ENCODE measurements at places on chromosomes 4 and X.
A peak's percentile ranks its signal among the peaks of the same experiment; 100 is the strongest.

- no peak for DNase-seq
Observed at GRCh38 chrX:3010532-3010931, 4.2 kb downstream of the ARSH start.

GRCh38 chrX:47501226-47502074 lies 18.4 kb upstream of the ZNF41 start:
- no peak for DNase-seq

DNA sequence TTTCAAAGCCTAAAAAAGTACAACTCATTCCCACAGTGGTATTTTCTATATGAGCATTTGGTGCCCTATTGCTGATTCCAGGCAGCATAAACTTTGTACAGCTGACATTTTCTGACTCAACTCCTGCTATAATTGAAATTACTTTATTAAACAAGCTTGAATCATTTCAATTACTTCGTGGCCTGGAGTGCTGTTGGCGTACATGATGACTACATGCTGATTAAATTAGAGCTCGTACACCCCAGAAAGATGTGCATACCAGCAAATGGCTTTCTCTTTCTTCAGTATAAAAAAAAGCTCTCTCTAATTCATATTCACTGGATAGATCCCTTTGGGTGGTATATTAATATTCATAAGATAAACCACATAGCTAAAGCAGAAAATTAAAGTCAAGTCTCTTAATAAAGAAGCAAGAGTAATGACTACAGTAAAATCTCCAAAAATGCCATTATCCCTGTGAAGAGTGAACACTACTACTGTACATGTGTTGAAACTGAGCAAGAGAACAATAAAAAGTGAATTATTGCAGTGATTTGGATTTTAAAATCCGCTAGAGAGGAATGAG lies 245.0 kb upstream of the IGFBP7 start:
- no peak for DNase-seq

DNA sequence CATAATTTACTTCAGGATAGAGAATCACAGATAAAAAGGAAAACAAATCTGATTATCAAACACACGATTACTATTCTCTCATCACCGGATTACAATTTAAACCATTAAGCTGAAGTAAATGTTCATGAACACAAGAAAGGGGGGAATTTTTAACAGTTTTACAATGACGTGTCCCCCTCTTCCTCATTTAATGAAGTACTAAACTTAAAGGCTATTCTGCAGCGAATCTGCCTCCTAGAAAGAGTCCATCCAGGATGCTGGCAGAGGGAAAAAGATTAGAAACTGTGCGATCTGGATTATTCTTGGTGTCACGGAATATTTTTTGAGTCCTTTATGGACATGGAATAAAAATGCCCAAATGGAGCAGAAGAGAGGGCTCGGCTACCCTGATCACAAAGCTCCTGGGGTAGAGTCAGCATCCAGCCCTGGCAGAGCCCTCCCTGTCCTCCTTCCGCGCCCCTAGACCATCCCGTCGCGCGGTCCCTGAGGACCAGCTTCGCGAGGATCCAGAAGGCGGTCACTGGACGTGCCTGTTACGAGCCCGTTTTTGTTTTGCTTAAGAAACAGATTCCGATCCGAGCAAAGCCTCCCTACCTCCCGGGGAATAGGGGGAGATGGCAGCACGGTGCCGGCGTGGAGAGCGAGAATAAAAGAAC lies 1.2 kb downstream of the ELF2 start:
- DNase-seq, result peak; percentile 1

DNA sequence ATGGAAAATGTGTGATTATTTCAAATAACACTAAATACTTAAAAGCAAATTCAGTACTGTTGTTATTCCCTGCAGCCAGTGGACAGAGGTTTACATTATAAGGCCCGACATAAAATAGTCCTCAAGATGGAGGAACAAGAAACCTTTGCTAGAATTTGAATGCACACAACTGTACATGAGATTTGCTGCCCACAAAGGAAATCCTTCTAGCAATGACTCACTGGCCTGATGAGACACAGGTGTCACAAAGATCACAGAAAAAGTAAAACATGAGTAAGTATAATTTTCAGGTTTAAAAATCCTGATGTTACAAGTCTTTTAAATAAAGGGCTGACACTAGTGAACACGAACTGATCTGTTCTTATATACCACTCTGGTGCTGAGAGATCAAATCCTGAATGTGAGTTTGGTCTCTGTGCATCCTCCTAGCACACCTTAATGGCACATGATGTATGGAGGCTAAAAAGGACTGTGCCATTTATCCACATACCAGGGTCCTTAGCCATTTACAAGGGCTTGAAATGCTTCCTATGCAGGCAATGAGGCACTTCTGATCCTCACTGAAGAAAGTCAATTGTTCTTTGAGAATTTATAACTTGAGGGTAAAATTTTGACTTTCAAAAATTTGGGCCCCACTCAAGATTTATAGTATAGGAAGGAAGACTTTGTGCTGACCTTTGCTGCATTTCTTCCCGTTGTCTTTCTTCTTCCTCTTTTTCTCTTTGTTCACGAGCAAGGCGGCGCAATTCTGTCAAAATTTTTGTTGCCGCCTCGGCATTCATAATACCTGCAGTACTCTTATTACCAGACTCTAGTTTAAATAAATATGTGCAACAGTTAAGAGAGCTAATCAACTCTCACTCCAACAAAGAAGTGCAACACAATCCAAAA lies 23.0 kb downstream of the MAP7D3 start:
- DNase-seq, result no peak

GRCh38 chr4:174521800-174522182 lies 497 bp downstream of the HPGD start:
- no peak for DNase-seq

- peak; percentile 13 for DNase-seq
Observed at GRCh38 chr4:168511780-168512489, 15.1 kb downstream of the PALLD start.

GRCh38 chrX:45823536-45823935 lies 622.9 kb upstream of the DIPK2B start:
- DNase-seq, result no peak

- no peak for DNase-seq
Observed at GRCh38 chrX:96126182-96126581, 558.5 kb upstream of the DIAPH2 start.

DNA sequence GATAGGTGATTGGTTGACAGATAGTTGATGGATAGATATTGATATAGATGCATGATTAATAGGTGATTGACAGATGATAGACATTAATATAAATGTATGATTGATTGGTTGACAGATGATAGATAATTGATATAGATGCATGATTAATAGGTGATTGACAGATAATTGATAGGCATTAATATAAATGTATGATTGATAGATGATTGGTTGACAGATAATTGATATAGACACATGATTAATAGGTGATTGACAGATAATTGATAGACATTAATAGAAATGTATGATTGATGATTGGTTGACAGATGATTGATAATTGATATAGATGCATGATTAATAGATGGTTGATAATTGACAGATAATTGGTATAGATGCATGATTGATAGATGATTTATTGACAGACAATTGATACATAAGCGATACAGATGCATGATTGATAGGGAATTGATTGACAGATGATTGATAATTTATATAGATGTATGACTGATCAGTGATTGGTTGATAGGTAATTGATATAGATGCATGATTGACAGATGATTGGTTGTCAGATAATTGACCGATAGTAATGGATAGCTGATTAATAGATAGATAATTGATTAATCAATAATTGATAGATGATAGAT lies 44.9 kb upstream of the PPP2R3B start:
- DNase-seq, result no peak

- no peak for DNase-seq
Observed at GRCh38 chr4:153809916-153810810, 21.3 kb upstream of the SFRP2 start.

- DNase-seq, result no peak
Observed at GRCh38 chr4:143286701-143287571, 49.7 kb upstream of the GAB1 start.

Measured in activated CD4-positive, alpha-beta T cell treated with anti-CD3 and anti-CD28 coated beads, Interleukin-2, amount 50 U/mL, for 24 hours (primary cell).